SK-N-SH treated with all-trans-retinoic acid at 6 μM for 48 hours (cell line): ENCODE measurements at places on chromosomes 1 and 21.
A peak's percentile ranks its signal among the peaks of the same experiment; 100 is the strongest.

DNA sequence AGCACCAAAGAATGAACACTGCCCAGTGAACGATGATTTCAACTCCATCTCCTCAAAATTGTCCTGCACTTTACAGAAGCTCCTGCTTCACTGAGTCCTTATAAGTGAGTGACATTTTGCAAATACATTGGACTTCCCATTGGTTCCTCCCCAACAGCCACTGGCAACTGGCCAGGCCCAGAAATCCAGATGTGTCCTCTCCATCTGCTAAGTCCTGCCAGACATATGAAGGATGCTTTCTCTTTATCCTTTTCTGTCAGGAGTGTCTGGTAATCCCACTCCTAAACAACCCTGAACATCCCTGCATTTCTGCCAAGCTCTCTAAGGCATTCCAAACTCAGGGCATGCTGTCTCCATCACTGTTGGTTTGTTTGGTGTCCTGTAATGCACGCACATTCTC is 271.8 kb downstream of the RRAGC start:
- ATAC-seq, result no peak

GRCh38 chr1:64287071-64287470 is 83.6 kb downstream of the UBE2U start:
- no peak for ATAC-seq

- ATAC-seq, result no peak
These were observed 28.8 kb downstream of the TENT5C start for GRCh38 chr1:117634631-117635030.

GRCh38 chr1:143660354-143660941 is 311.3 kb downstream of the FAM72C start:
- ATAC-seq, result no peak

DNA sequence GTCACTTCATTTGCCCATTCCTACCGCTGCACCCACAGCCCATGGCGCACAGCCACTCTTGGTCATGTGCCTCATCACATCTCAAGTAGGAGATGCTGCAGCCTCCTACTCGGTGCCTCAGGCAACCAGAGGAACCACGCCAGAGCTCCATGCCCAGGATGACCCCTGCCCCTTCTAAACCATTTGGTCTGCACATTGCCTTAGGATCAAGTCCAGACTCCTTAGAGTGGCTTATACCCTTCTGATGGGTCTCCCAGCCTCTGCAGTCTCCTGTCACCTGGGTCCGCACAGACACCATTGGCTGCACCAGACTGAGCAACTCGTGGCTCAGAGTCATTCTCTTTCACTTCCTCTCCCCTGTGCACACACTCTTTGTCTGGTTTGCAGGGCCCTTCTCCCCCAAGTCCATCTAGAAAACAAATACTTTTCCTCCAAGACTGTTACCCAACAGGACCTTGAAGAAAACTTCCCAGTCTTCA is 2.2 kb upstream of the ADORA3 start:
- ATAC-seq, result no peak

DNA sequence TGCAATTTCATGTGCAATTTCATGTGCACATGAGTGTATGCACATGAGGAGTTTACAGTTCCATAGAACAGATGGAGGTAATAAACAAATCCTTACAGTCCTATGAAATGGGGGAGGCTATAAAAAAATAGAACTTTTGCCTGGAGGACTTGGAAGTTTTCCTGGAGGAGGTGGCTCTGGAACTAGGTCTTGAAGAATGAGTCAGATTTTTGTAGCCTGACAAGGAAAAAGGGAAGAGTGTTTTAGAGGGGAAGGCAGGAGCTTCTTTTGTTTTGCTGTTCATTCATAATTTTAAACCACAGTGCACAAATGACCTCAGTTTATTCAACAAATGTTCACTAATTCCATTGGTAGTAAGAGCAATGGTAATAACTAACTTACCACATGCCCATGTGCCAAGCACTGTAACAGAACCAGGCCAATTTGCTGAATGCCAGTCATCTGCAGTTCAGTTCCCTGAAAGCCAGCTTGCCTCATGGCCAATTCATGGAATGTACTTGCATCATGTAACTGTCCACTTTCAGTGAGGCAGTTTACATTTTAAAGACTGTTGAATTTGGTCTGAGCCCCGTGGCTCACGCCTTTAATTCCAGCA is 2.7 kb downstream of the DIO1 start:
- peak; percentile 65 for ATAC-seq

DNA sequence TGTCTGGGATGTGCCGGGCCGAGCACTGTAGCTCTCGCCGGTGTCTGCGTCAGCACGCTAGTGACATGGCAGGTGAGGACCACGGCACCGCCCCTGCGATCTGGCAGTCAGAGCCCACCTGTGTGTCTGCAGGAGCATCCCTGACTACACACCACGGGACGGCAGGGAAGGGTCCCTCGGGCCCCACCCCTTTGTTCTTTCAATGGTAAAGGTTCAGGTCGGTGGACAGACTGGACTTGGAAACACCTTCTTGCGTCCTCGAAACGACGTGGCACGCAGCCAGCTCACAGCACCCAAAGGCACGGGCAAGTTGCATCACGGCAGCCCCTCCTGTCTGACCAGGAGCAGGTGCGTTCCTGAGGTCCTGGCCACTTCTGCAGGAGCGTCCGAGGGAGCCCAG is 3.7 kb upstream of the SAMD11 start:
- ATAC-seq, result no peak

- ATAC-seq, result no peak
These were observed 794 bp upstream of the TOR3A start for GRCh38 chr1:179080866-179081686.

DNA sequence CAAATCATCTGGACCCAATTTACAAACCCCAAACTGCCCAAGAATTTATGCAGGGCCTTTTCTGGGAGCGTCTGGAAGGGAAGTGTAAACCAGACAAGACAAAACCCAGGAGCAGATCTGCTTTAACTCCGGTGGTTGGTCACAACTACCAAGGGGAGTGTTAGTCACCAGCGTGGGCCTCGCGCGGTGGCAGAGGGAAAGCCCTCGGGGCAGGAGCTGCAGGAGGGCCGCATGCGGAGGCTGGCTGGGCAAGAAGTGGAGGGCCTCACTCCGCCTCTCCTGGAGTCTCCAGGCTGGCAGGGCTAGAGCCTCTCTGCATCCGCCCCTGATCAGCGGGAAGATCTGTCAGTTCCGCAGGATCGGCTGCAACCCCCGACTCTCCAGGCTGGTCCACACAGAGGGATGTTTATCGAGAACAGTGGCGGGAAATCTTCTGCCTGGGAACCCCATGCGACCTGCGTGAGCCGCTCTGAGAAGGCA is 2.0 kb downstream of the COL24A1 start:
- peak; percentile 30 for ATAC-seq

- no peak for ATAC-seq
These were observed 6.9 kb upstream of the ZMYM4 start for GRCh38 chr1:35261412-35262120.

GRCh38 chr21:44941567-44941966 is 1.7 kb downstream of the SLX9 start:
- no peak for ATAC-seq

- ATAC-seq, result no peak
These were observed 601.7 kb downstream of the NPHP4 start for GRCh38 chr1:5390504-5390903.

DNA sequence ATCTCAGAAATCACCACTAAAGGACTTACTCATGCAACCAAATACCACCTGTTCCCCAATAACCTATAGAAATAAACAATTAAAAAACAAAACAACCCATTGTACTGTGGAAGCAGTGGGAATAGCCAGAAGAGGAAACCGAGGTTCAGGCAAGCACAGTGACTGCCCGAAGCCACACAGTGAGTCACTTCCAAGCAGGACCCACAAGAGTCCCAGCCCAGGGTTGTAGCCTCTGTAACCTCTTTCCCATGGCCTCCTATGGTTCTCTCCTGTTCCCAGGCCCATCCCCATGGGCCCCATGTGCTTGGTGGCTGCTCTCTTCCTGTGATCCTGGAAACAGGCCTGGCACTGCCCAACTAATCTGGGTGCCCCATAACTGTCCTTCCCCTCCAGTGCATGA is 29.0 kb upstream of the HTR1D start:
- ATAC-seq, result no peak

GRCh38 chr21:33968080-33968994 is 52.7 kb upstream of the ATP5PO start:
- ATAC-seq, result peak; percentile 92
